ENCODE measurements at places on chromosomes 6 and 20.
A peak's percentile ranks its signal among the peaks of the same experiment; 100 is the strongest.

- DNase-seq = no peak
Observed at GRCh38 chr20:33419140-33419974, 18.0 kb upstream of the CDK5RAP1 start.

DNA sequence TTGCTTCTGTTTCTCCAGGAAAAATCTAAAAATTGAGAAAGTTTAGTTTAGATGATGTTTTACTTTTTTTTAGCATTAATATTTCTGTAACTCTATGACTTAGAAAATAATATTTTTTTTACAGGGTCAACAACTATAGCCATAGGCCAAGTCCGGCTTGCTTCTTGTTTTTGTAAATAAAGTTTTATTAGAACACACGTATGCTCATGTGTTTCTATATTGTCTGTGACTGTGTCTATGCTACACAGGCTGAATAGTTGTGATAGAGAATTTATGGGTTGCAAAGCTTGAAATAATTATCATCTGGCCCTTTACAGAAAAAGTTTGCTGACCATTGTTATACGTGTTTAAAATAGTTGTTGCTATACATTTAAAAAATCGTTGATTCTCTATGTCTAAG is 399.2 kb downstream of the EPM2A start:
- DNase-seq = no peak

- no peak for DNase-seq
Observed at GRCh38 chr6:5095236-5095635, 10.1 kb downstream of the PPP1R3G start.

GRCh38 chr20:51154708-51155690 is 132.1 kb upstream of the KCNG1 start:
- no peak for DNase-seq

- DNase-seq = no peak
Observed at GRCh38 chr6:153028286-153028685, 25.8 kb upstream of the MTRF1L start.

GRCh38 chr20:48326868-48327267 is 500.9 kb downstream of the PREX1 start:
- no peak for DNase-seq

DNA sequence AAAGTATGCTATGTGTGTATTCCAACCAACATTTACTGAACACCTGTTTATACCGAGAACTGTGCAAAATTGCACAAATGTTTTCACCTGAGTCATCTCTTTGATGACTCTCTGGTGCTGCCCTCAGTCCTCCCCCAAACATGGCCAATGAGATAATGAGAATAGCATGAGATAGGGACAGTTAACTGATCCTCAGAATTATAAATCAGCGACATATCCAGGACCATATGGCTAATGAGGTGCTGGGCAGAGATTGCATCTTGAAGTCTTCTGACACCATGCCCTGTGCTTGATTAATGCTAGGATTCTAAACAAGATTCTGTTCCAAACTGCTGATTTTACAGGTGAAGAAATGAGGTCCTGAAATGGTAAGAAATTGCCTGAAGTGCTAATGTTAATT is 13.0 kb downstream of the CLVS2 start:
- no peak for DNase-seq

- DNase-seq = no peak
Observed at GRCh38 chr6:96104910-96105309, 89.1 kb downstream of the FUT9 start.

DNA sequence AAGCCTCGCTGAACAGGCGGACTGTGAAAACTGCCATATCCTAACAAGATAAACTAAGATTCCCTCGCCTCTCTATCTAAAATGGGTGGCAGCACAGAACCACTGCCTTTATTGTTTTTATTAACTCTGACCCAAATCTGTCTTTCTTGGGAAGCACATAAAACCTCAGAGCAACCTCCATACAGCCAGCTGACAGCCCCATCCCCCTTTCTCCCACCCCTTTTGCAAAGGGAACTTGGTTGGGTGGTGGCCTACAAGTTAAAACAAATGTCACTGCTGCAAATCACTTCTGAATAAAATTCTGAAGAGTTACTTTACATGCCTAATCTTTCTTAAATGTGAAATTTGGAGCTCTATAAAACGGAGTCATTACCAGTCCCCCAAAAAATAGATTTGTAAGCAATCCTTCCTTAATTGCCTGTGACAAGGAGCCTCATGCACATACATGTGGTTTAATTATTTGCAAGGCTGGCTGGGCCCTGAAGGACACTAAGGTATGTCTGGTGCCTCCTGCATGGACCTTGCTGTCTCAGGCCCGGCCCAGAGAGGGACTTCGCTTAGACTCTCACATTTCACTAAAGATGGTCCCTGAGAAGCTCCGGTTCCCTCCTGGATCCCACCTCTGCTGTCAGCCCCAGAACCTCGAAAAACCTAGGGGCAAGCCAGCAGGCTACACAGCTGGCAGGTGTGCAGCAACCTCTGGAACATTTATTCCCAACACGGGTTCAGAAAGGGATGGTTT is 21.7 kb downstream of the PXDC1 start:
- no peak for DNase-seq

GRCh38 chr6:89281779-89282246 is 33.3 kb downstream of the GABRR2 start:
- DNase-seq = peak; percentile 88

DNA sequence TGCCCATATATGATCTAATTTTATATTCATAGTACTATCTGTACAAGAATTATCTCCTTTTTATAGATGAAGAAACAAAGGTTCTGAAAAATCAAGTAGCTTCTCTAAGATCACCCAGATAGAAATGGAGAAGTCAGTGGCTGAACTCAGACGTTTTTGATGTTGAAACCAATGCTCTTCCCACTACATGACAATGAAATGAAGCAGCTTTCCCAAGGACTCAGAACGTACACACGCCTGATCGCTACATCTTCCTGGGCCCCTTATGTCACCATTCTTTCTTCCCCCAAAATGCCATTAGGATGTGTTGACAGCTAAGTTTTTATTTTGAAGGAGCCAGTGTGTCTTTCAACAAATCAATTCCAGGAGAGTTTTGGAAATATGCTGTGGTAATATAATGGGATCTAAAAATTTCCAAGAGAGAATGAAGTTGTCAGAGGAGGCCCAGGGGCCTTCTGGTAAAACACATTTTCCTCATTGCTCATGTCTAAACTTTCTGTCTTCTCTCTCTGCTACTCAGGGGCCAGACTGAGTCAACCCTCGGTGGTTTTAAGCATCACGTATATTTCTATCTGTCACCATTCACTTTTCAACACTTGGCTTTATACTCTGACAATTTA is 98.1 kb upstream of the COL21A1 start:
- no peak for DNase-seq

DNA sequence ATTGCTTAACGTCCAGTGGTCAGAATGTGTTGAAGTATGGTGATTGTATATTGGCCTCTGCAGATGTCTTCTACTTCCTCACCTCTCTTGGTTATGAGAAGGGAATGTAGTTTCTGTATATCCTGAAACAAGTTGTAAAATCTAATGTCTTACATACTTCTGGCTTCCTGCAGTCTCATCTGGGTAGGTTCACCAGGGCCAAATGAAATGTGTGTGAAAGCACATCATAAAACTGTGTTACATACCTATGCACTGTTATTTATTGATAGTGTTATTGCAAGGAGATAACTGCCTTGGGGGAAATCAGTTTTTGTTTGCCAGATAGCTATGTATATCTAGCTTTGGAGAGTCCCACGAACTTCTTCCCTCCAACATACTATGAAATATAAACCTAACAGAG is 35.7 kb upstream of the PLCG1 start:
- no peak for DNase-seq

DNA sequence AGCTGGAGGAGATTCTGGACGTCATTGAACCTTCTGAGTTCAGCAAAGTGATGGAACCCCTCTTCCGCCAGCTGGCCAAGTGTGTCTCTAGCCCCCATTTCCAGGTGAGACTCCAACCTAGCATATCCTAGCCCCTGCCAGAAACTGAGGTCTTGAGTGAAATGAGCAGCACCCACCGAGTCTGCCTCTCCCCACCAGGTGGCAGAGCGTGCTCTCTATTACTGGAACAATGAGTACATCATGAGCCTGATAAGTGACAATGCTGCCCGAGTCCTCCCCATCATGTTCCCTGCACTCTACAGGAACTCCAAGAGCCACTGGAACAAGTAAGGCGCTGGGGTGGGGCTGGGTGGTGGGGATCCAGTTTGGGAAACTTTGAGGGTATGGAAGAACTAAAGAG is 4.6 kb downstream of the MEA1 start:
- DNase-seq = peak; percentile 48

- no peak for DNase-seq
Observed at GRCh38 chr6:79750806-79751205, 119.7 kb downstream of the SH3BGRL2 start.

DNA sequence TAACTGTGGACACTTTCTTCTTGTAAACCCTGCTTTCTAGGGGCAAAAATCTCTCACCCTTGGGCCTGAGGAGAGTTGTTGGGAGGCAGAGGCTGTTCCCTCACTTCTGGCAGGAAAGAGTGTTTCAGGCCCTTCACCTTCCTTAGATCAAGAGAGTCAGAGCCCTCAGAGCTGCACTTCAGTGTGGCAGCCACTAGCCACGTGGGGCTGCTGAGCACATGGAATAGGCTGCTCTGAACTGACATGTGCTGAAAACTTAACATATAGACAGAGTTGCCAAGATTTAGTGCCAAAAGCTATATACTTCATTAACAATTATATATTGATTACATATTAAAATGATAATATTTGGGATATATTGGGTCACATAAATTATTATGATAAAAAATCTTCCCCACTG is 4.4 kb upstream of the LMBRD1 start:
- DNase-seq = no peak

GRCh38 chr6:157569543-157569942 is 188.6 kb downstream of the ZDHHC14 start:
- DNase-seq = peak; percentile 28

DNA sequence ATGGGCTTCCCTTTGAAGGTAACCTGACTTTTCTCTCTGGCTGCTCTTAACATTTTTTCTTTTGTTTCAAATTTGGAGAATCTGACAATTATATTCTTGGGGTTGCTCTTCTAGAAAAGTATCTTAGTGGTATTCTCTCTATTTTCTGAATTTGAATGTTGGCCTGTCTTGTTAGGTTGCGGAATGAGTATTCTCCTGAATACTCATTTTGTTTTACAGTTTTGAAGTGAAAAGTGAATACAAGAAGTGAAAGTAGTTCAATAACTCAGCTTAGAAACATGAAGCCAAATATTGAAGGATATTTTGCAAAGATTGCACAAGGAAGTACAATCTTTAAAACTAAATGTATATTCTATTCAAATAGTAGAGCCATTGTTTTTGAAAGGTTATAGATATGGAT is 120.2 kb upstream of the MAP3K4 start:
- DNase-seq = no peak

DNA sequence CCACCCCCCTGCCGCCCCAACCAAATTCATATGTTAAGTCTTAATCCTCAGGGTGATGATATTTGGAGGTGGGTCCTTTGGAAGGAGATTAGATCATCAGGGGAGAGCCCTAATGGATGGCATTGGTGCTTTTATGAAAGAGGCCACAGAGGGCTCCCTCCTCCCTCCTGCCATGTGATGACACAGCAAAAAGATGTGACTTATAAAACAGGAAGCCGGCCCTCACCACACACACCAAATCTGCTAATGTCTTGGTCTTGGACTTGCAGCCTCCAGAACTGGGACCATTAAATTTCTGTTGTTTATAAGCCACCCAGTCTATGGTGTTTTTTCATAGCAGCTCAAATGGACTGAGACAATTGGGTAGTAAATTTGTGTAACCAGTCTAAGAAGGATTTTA is 176.3 kb downstream of the ADGRG6 start:
- DNase-seq = peak; percentile 66

DNA sequence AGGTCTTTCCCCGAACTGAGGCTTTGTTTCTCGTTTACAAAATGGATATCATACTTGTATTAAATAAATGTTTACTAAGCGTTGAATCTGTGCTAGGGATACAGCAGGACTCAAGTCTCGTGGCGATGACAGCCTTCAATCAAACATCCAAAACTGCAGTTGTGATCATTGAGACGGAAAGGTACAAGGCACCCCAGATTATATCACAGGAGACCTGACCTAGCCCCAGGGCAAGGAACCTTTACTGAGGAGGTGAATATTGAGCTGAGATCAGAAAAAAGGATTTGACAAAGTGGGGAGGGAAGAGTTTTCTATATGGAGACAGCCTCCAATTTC is 476 bp downstream of the AAR2 start:
- no peak for DNase-seq

DNA sequence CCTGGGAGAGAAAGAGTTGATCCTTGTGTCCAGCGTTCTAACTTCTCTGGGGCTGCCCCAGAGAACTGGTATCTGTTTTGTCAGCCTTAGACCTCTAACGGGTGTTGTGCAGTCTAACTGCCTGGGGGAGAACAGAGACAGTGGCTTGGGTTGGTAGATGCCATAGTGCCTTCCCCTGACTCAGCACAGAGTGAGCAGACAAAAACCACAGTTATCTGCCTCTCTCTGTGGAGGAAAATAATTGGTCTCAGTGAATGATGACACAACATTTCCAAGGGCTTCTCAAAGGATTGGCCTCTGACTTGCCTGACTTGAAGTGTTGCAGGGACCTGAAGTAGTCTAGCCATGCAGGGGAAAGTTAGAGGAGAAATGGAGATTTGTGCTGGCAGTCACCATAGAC is 226.2 kb upstream of the MAN1A1 start:
- no peak for DNase-seq

DNA sequence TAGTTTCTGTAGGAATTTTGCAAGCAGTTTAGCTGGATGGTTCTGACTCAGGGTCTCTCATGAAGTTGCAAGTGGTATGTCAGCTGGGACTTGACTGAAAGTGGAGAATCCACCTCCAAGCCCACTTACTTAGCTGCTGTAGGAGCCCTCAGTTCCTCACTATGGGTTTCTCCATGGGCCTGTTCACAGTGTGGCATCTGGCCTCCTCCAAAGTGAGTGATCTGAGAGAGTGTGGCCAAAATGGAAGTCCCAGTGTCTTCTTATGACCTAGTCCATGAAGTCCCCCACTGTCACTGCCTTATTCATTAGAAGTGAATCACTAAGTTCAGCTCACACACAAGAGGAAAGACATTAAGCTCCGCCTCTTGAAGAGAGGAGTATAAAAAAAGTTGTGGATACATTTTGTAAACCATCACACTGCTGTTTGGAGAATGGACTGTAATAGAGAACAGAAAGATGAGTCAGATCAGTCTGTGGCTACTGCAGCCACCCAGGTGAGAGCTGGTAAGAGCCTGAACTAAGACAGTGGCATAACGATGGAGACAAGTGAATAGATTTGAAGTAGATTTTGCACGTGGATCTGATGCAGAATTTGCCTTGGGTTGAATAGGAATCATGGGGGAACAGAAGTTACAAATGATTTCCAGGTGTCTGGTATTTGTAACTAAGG is 4.9 kb upstream of the NELFCD start:
- DNase-seq = no peak

Data from KBM-7 (cell line).